NCI-H446 treated with DMSO at 0.1 percent for 48 hours (cell line): ENCODE measurements at places on chromosomes 1 and 21.
A peak's percentile ranks its signal among the peaks of the same experiment; 100 is the strongest.

DNA sequence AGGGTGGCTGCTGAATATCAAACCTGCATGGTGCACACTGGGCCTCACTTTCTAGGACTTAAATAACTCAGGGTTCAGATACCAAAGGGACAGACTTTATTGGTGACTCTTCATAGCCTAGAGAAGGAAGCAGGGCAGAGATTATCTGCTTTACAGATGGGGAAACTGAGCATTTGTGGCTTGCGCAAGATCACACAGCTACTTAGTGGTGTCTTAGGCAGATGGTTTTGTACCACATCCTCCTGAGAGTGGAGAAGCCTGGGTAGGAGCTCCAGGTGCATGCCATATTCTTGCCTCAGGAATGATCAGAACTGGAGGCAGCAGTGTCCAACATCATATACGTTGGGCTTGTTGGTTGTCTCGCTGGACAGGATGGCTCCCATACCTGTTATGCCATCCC, 6.8 kb upstream of the DPH2 start:
- DNase-seq, result no peak

DNA sequence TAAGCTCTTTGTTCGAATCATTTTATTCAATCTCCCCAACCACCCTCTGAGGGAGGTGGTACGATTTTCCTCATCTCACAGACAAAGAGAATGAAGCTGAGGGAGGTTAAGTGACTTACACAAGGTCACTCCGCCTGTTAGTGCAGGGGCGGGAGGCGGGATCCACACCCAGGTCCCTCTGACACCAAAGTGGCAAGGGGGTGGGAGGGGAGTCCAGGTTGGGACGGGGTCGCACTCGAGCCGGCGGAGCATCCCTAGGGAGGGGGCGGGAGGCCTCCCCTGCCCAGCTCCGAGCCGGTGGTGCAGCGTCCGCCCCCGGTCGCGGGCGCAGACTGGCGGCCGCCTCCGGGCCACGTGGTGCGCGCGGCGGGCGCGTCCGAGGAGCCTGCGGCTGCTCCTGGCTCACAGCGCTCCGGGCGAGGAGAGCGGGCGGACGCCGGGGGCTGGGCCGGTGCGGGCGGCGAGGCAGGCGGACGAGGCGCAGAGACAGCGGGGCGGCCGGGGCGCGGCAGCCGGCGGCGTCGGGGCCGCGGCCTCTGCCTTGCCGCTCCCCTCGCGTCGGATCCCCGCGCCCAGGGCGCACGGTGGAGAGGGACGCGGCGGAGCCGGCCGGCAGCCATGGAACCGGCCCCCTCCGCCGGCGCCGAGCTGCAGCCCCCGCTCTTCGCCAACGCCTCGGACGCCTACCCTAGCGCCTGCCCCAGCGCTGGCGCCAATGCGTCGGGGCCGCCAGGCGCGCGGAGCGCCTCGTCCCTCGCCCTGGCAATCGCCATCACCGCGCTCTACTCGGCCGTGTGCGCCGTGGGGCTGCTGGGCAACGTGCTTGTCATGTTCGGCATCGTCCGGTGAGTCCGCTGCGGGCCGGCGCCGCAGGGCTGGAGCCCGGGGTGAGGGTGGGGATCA, at the start of gene OPRD1:
Gene OPRD1, plus strand, starts transcription at position 405 of the 903 bp plus-strand sequence. Its CDS starts 214 bp downstream, at position 619.
- DNase-seq, result no peak

DNA sequence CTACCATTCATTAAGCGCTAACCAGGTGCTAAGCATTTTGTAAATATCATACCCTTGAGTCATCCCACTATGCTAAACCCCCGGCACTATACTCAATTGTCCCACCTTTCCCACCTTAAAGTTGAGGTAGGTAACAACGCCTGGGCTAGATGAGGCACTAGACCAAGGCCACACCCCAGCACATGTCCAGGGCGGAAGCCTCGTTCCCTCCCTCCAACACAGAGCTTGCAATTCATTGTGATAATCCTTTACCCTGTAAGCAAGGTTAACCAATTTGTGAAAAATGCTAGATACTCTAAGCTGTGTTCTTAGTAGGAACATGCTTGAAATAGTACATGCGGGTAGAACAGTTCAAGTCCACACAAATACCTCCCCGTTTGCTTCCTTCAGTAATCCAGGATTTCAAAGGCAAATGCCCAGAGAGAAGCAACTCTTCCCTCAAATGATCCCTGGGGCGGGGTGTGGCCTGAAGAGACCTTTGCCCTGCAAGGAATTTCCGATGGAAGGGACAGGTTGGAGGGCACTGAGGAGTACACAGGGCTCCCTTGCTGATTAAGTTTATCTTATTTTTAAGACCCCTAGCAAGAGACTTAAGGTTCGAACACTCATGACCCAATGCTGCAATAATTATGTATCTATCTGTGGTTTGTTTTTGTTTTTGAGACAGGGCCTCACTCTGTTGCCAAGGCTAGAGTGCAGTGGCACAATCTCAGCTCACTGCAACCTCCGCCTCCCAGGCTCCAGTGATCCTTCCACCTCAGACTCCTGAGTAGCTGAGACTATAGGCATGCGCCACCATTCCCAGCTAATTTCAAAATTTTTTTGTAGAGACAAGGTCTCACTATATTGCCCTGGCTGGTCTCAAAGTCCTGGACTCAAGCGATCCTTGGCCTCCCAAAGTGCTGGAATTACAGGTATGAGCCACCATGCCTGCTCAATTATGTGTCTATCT, 2.6 kb downstream of the RSPH1 start:
- DNase-seq, result no peak

DNA sequence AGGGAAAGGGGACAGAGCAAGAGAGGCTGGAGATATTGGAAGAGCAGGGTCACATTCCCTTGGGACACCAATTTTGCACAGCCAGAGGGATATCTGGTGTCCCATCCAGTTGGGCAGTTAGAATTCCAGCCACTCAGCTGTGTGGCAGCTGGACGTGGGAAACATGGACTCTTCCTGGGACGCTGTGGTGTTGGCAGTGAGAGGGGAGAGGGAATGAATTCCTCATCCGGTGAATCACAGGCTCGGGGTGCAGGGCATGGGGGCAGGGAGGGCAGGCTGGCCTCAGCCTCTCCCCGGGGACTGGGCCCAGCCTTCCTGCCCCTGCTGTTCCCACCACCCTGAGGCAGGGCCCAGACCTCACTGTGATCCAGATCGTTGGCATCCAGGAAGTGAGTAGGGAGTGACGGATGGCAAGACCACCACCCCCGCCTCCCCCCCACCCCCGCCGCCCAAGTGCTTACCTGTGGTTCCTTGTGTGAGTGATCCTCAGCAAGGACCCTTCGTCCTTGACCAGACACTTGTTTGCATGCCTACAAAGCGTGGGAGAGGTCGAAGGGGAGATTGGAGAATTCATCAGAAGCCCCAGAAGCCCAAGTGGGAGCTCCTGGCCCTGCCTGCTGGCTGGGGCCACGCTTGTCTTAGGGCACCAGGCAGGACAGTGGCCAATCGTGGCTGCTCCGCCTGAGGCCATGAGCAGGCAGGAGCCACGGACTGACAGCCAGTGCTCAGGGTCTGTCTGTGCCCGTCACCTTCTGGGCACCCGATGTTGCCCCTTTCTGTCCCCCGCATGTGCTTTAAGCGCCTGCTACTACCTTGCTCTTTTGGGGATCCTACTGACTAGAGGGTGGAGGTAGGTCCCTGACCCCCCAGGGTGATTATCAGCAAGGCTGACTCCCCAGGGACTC, 8.7 kb downstream of the WNT3A start:
- no peak for DNase-seq

DNA sequence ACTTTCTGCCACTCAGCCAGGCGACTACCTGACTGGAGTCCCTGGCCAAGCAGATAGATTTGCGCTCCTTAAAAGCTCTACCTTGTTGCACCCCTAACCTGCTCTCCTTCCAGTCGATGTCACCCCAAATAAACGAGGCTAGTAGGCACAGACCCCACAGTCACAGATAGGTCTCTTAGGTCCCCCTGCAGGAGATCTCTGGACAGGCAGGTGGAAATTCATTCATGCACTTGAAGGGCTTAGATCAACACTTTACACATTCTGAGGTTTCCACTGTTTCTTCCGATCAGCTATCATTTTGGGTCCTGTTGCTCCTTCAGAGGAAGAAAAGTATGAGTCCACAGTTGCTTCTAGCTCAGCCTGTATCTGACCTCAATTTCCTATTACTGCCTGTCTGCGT, 272.6 kb upstream of the FMN2 start:
- DNase-seq, result no peak

DNA sequence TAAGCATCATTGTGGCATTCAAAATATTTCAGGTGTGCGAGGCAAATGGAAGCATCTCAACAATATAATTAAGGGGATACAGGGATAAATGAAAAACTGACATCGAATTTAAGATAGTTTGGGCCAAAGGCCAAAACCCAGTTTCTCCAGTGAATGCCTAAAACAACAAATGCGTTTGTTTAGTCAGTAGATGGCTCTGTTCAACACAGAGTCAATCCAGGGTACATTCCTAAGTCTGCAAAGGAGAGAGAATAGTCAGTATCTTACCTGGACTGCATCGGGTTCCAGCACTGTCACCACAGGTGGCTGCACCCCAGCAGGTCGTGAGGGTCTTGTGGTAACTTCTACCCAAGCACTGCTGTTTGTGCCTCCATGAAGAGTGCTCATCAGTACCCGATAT, 321.1 kb downstream of the KCTD3 start:
- DNase-seq, result no peak

- no peak for DNase-seq
These were observed 60.8 kb upstream of the PGD start for GRCh38 chr1:10338047-10338446.

- peak; percentile 79 for DNase-seq
These were observed 6.2 kb upstream of the EFCAB14 start for GRCh38 chr1:46724991-46725735.

GRCh38 chr1:45246760-45247159, 40.4 kb upstream of the ZSWIM5 start:
- no peak for DNase-seq

DNA sequence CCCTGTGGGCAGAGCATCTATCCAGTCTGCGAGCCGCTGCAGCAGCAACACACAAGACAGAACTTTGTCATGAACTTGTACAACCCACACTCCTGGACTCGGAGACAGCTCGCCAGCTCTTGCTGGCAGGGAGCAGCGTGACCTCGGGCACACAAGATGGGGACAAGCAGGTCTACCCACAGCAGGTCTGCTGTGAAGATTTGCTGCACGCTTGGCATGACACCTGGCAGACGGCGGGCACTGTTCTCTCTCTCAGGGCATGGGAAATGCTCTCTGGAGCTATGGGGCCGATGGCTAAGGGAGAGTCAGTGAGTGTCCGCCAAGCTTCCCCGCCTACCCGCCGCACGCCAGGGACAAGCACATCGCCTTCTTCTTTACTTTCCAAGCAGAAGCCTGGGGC, 90.0 kb downstream of the STUM start:
- no peak for DNase-seq

GRCh38 chr1:17880449-17880848, 125.3 kb downstream of the ACTL8 start:
- no peak for DNase-seq

- DNase-seq, result no peak
These were observed 4.0 kb upstream of the PKP1 start for GRCh38 chr1:201279313-201279712.

DNA sequence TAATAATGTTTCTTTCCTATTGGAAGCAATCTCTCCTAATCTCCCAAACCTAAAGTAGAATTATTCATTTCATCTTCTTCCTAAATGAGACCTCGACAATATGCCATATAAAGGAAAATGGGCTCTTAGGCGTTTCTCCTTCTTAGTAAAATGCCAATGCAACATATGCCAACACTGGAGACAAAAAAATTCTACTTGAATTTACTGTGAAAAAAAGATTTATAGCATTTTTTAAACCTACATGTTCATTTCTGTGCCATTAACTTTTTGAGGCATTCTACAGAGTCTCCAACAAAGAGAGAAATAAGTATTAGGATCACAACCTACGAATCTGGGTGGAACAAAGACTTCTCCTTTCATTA, 1.3 kb downstream of the WDR47 start:
- no peak for DNase-seq

DNA sequence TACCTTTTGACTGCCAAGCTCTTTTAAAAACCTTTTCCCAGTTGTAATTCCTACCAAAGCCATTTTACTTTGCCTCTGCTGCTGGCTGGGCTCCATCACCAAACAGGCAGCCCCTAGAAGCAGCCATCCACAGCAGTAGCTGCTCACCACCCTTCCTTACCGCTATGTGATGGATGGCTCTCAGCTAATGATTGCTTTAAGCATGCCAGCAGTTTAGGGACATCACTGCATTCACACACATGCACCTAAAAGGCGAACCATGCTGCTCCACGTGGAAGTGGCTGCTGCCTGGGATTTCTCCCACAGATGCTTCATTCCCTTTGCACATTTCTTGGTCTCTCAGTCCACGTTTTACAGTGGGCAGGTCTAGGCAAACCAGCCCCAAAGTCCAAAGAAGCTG, 46.3 kb upstream of the PDE9A start:
- no peak for DNase-seq

GRCh38 chr1:20787840-20788795, 1.0 kb upstream of the HP1BP3 start:
- no peak for DNase-seq

DNA sequence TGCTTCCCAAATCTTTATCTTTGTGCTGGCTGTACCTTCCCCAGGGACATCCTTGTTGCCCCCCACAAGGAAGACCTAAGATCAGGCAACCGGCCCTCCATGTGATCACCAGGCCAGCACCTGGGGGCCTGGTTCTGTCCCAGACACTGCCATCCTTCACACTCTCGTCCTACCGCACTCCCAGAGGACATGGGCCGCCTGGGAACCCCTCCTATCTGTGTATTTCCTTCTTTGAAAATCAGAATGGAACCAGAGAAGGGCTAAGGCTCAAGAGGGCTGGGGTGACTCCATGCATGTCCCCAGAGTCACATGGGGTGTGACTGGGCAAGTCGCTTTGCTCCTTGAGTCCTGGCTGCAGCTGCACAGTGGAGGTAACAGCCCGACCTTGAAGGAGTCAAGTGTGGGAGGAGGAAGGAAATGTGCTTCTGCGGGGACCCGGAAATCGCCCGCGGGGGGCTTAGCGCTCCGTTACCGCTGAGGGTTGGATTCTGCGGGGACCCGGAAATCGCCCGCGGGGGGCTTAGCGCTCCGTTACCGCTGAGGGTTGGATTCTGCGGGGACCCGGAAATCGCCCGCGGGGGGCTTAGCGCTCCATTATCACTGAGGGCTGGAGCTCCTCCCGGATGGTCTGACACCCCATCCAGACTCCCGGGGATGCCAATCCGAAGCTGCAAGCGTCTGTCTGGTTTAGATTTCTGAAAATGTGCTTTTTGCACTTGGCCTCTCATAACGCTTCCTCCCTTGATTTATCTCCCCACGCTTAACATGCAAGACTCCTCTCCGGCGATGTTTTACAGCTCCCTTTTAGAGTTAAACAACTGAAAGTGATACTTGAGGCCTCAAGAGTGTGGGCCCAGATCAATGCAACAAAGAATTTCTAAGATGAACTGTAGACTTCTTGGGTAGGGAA, 278.9 kb downstream of the NPHP4 start:
- DNase-seq, result no peak
